ENCODE measurements at places on chromosomes 6 and 20.

DNA sequence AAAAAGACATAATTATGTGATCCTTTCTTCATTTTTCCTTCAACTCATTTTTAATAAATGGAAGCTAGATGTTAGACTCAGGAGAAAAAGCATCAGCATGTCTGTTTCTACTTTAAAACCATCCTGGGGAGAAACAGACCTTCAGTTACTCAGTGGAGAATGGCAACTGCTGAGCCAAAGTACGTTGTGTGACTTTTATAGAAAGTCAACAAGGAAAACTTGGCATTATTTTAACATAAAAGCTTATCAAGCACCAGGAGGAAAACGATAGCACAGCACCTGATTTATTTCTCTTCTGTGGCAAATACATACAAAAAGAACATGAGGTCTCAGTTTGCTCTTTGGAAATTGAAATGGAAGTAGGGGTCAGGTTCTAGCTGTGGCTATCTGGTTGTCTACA, 115.3 kb upstream of the RIPOR2 start:
- H3K4me3 ChIP-seq = no peak overlapping the region
- no peaks in the 10 kb centered on the region for H3K27me3 ChIP-seq
- H3K4me1 ChIP-seq = no peaks in the 10 kb centered on the region
- H3K36me3 ChIP-seq = no peaks in the 10 kb centered on the region
- H3K27ac ChIP-seq = no peak overlapping the region
- no peak for DNase-seq

DNA sequence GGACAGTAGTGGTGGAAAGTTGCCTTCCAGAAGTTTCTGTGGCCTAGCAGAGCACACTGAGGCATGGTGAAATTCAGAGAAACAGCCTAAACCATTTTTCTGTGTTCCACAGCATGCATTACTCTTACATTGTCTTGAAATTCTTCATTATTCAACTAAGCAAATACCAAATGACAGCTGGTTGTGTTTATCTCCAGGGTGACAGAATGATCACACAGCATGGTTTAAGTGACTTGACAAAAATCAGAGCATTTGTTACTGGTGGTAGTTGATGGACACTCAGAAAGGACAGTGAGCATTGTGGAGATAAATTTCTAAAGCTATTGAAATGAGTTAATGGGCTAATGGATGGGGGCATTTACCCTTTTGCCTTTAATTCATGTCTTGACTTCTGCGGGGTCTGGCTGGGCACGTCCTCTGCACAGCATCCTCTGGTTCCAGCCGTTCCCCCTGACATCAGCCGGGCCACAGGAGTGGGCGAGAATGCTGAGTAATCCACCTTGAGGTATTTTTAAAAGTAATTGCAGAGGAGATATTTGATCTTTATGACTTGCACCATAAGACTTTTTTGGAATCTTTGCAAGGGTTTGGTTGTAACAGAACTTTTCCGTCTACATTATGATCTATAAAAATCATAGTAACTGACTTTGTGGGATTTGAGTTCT, 78.9 kb upstream of the SCP2D1 start:
- no peak overlapping the region for H3K4me3 ChIP-seq
- no peak for DNase-seq
- no peak overlapping the region for H3K27ac ChIP-seq
- no peaks in the 10 kb centered on the region for H3K27me3 ChIP-seq
- no peaks in the 10 kb centered on the region for H3K36me3 ChIP-seq

- H3K27ac ChIP-seq = no peak overlapping the region
- H3K27me3 ChIP-seq = no peaks in the 10 kb centered on the region
- no peaks in the 10 kb centered on the region for H3K4me1 ChIP-seq
- no peak for DNase-seq
- no peaks in the 10 kb centered on the region for H3K36me3 ChIP-seq
- no peak overlapping the region for H3K4me3 ChIP-seq
Measured at GRCh38 chr20:20566516-20566915, 145.9 kb downstream of the RALGAPA2 start.

DNA sequence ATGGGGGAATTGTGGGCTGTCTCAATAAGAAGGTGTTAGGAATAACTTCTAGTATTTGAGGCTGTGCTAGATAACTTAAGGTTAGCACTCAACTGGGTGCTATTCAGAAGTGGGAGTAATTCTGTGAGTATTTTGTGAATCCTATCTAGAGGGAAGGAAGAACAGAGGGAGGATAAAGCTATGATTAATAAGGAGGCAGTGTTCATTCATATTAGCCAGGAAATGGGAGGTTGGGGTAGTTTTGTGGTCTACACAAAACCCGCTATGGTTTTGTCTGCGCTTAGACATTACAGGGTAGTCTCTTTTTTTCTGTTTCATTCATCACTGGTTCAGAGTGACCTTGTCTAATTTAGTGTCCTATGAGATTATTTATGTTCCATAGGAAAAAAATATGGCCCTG, 341.0 kb downstream of the ARHGAP18 start:
- no peaks in the 10 kb centered on the region for H3K27me3 ChIP-seq
- no peak overlapping the region for H3K4me3 ChIP-seq
- no peaks in the 10 kb centered on the region for H3K4me1 ChIP-seq
- no peaks in the 10 kb centered on the region for H3K36me3 ChIP-seq
- no peak overlapping the region for H3K27ac ChIP-seq

- H3K27ac ChIP-seq = no peak overlapping the region
- H3K36me3 ChIP-seq = no peaks in the 10 kb centered on the region
- H3K27me3 ChIP-seq = no peaks in the 10 kb centered on the region
- H3K4me3 ChIP-seq = no peak overlapping the region
Measured at GRCh38 chr6:123507582-123507981, 129.2 kb downstream of the TRDN start.
